Fibroblast of skin of right quadriceps (primary cell): ENCODE measurements at places on chromosomes 4 and X.
A peak's percentile ranks its signal among the peaks of the same experiment; 100 is the strongest.

- DNase-seq = no peak
These were observed 1.3 kb upstream of the ZNF732 start for GRCh38 chr4:306551-306961.

DNA sequence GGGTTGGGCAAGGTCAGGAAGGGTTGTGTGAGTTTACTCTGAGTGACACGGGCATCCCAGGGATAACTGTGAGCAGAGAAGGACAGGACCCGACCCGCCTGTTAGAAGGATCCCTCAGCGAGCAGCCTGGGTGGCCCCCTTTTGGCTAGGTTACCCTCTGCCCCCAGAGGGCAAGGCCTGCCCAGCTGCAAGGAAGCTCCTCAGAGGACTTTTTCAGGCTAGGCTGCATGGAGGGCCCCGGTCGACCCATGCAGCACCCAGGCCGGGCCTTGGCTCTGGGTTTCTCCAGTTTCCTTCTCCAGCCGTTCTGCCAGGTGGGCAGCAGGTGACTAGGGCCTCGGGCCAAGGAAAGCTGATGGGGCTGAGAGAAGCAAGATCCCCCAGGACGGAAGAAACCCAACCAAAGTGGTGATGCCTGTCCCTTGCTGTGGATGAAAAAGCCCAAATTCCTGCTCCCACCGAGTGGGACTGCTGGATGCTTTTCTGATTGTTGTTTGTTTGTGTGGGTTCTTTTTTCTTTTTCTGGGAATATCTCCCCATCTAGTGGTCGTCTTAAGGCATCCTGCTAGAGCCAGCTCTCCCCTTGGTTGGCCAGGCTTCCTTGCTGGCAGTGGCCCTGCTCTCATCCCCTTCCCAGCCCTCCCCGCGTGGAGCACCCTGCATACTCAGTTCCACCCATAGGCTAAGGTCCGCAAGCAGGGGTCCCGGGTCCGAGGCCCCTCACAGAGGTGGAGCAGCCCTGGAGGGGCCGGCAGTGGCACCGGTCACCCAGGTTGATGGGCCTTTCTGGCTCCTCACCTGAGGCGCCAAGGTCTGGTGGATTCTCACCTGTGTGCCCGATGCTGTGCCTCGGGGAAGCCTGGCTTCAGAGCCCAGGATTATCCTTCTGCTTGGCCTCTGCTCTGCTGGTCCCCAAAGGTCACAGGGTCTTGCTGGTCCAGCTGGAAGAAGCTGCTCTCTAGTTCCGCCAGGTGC, 1.8 kb downstream of the ZFP92 start:
- DNase-seq = no peak

DNA sequence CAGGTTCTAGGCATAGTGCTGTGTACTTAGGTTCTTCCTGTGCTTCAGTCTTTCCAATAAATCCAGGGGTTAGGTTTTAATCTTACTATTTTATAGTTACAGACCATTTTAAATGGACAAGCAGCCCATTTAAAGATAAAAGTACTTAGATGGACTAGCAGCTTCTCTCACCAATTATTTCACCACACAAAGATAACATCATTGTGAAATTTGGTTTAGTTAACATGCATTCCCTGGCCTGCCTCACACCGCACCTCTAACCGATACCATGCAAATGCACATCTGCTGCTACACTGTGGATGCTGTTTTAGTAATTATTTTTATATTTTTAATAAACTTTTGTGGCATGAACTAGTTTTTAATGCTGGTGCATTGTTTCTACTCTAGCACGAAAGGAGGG, 252.6 kb downstream of the RAPGEF2 start:
- no peak for DNase-seq

- no peak for DNase-seq
These were observed 33.1 kb upstream of the CYP4V2 start for GRCh38 chr4:186158021-186158813.

- DNase-seq = no peak
These were observed 361.5 kb upstream of the FMR1 start for GRCh38 chrX:147550217-147550616.

- DNase-seq = no peak
These were observed 134.1 kb upstream of the ELOVL6 start for GRCh38 chr4:110332483-110332882.

GRCh38 chr4:77905651-77906263, 43.1 kb downstream of the MRPL1 start:
- DNase-seq = no peak

- DNase-seq = peak; percentile 2
These were observed 32.7 kb upstream of the GLRA2 start for GRCh38 chrX:14496674-14497073.

DNA sequence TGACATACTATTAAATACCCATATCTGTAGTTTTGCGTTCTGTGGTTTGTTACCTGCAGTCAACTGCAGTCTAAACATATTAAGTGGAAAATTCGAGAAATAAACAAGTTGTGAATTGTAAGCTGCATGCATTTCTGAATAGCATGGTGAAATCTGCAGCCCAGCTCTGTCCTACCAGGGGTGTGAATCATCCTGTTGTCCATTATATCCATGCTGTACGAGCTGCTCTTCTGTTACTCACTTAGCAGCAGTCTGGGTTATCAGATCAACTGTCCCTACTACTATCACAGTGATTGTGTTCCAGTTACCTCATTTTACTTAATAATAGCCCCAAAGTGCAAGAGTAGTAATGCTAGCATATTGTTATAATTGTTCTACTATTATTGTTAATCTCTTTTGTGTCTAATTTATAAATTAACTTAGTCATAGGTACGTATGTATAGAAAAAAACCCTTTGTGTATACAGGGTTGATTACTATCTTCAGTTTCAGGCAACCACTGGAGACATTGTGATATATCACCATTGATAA, 173.7 kb upstream of the FAT4 start:
- DNase-seq = peak; percentile 6

DNA sequence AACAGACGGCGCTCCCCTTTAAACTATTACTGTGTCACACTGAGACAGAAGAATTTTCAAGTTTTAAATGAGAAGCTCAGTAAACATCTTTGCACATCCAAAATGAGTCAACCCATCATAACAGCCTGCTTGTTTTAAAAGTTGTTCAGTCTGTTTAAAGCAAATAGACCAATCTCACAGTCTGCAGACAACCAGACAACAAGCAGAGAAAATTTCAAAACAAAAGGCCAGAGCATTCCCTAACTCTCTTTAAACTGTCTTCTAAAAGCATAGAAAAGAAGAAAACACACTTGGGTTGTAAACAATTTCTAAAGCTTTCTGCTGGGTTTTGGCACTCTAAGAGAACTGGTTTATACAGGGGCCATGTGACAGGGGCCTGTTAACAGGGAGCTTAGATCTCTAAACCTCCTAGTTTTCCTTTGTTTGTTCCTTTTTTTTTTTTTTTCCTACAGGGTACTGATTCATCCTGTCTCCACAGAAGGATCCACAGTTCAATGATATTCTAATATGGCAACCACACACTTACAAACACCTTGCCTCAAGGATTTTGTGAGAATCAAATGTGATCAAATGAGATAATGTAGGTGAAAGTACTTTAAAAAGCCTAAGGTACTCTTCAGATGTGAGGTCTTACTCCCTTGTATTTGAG, 100.8 kb upstream of the MAML3 start:
- DNase-seq = no peak

DNA sequence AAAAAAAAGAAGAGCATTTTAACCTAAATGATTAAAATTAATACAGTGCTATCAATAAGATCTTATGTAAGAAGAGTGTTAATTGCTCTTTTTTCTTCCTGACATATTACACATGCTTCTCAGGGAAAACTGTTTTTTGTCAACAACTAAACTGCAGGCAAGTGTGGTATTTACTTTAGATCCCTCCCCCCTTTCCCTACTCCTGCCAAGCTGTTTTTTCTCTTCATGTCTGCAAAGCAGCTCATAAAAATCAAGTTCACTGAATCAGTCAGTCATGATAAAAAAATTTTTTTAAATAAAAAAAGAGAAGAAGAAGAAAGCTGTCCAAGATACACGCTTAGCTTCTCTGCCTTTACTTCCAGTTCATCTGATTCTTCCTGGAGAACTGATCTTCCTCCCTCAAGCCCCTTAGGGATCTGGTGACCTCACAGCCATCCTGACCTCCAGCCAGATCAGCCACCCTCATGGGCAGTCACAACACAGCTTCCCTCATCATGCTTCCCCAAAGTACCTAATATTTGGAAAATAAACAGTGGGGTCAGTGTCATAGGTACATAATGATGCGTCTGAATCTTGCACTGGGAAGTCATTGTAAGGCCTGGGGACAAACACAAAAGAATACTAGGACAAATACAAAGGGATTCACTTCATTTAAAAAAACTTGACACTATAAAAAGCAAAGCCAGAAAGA, 87.0 kb downstream of the ZNF827 start:
- DNase-seq = no peak

- DNase-seq = peak; percentile 35
These were observed 68.8 kb upstream of the GRIA2 start for GRCh38 chr4:157151711-157152110.

DNA sequence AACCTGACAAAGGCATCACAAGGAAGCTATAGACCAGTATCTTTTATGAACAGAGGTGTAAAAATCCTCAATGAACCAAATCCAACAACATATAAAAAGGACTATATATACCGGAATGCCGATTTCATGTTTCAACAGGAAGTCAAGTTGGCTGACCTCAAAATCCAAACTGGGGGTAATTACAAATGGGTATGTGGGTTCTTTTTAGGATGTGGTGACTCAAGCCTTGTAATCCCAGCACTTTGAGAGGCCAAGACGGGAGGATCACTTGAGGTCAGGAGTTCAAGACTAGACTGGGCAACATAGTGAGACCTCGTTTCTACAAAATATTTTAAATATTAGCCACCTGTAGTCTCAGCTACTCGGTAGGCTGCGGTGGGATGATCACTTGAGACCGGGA, 10.4 kb downstream of the PRSS48 start:
- DNase-seq = peak; percentile 9

DNA sequence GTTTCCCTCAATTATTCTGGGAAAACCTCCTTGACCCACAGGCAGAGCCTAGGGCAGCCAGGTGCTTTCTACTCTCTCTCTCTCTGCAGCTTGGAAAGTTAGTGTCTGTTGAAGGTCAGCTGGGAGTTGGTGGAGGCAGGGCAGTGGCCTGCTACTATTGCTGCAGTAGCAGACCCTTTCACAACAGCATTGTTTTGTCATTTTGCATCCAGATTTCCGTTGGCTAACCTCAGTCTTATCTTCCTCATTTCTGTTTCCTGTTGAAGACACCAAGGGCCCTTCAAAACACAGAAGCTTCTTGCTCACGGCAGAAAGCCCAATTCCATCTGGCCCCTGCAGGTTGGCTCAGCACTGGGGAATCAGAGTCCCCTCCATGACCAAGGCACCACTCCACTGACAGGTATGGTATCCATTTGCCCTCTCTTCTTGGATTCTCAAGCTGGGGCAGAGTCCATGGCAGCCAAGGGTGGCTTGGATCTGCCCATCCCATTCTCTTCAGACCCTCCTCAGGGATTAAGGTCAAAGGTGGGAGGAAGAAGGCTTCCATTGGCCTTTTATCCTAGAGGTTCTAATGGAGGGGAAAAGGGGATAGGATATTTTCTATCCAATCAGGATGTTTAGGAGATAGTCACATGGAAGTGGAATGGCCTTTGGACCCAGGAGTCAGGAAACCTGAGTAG, 24.6 kb downstream of the VSIG4 start:
- no peak for DNase-seq

- DNase-seq = no peak
These were observed 24.5 kb upstream of the PJA1 start for GRCh38 chrX:69189576-69190371.

DNA sequence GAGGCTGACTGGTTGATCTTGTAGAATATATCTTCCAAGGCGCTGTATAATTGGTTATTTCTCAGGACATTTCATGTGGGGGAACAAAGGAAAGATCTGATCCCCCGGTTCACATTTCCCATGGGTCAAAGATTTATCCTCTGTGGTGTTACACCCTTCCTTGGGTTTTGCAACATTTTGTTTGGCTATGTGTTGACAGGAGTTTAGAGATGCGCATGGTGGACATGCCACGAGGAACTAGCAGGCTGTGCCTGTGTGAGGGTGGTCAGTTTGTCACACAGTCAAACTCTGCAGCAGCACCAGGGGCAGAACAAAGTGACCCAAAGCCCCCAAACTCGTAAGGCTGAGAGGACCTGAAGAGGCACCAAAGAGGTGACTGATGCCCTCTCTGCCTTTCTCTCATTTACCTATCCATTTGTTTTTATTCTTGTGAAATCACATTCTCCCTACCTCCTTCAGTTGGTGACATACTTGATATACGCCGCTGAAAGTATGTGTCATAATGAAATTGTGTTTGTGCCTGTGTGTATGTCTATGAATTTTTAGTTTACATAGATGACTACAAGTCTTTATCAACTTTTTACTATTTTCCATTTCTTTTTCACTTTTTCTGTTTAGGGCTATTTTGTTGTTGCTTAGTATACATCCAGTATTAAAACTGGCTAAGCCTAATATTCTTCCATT, 164.7 kb downstream of the SPCS3 start:
- no peak for DNase-seq

GRCh38 chr4:114057746-114058145, 78.3 kb upstream of the ARSJ start:
- no peak for DNase-seq

- DNase-seq = no peak
These were observed 78.3 kb upstream of the STIM2 start for GRCh38 chr4:26782168-26782829.

- peak; percentile 27 for DNase-seq
These were observed 57.2 kb upstream of the BEX4 start for GRCh38 chrX:103157496-103158316.

- no peak for DNase-seq
These were observed 52.7 kb downstream of the TBC1D9 start for GRCh38 chr4:140703463-140703862.

- DNase-seq = peak; percentile 55
These were observed 2340.7 kb downstream of the PCDH7 start for GRCh38 chr4:33060674-33061542.

- peak; percentile 38 for DNase-seq
These were observed 10.4 kb upstream of the CLCN4 start for GRCh38 chrX:10146346-10146745.

GRCh38 chr4:36310793-36311192, 29.4 kb downstream of the DTHD1 start:
- no peak for DNase-seq

GRCh38 chr4:2083826-2084160, 24.7 kb downstream of the NAT8L start:
- DNase-seq = no peak

DNA sequence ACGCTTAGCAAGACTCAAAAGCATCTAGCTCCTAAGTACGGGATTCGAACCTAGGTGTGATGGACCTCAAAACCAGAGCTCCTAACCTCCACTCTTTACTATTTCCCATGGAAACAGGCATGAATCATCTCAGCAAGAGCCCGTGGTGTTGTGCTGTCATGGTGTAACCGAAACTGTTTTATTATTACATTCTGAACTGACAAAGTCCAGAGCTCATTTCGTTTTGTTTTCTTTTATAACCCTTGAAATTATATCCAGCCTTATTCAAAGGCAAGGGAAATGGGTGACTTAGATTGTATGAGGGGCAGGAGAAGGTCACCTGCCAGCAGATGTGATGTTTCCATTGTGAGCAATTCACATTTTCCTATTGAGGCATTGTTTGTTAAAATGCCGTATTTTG, 301.1 kb downstream of the FRMPD4 start:
- peak; percentile 18 for DNase-seq

GRCh38 chr4:15653864-15654592, 1.1 kb downstream of the FBXL5 start:
- peak; percentile 60 for DNase-seq
